Tongue (tissue), 3 donors: ENCODE measurements at places on chromosomes 4 and X. TPM values are rescaled to one million over a fixed set of nuclear protein-coding genes. Genes with fewer than 3 reads are reported as not detected.

The CCKAR gene
- 14.9 TPM for total RNA-seq

The ETDB gene
- not detected for total RNA-seq

The PDGFRA gene
- 138 TPM for total RNA-seq

The MAGED4 gene
- total RNA-seq: 3.5 TPM

The CXCR3 gene
- total RNA-seq: 0.92 TPM

The LNX1 gene
- 10.7 TPM for total RNA-seq

The ERAS gene
- total RNA-seq: not detected

The TMSB15A gene
- 8.9 TPM for total RNA-seq

The KIAA0232 gene
- 56.2 TPM for total RNA-seq

The CFAP99 gene
- not detected for total RNA-seq

The CT45A2 gene
- not detected for total RNA-seq
